Astrocyte of the hippocampus (primary cell): ENCODE measurements at places on chromosomes 4 and X.

GRCh38 chrX:118346258-118347094 lies 570 bp downstream of the WDR44 start:
- DNase-seq, result peak; percentile 39

DNA sequence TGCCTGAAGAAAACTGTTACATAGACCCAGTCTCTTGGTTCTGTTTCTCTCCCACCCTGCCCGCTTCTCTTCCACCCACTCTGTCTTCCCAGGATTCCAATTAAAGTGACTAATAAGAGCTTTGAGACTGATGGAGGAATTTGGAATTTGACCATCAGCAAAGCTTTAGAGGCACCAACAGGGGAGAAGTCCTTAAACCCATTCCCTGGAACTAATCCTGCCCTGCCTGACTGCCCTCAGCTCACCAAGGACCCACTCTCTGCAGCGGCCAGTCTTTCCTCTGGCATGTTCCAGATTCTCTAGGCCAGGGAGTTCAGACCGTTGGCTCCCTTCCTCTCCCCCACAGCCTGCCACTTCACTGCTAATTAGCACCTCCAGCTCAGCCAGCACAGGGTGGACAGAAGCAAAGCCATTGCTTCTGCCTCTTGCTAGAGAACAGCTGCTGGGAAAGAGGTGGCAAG lies 23.9 kb downstream of the SCD5 start:
- peak; percentile 86 for DNase-seq

DNA sequence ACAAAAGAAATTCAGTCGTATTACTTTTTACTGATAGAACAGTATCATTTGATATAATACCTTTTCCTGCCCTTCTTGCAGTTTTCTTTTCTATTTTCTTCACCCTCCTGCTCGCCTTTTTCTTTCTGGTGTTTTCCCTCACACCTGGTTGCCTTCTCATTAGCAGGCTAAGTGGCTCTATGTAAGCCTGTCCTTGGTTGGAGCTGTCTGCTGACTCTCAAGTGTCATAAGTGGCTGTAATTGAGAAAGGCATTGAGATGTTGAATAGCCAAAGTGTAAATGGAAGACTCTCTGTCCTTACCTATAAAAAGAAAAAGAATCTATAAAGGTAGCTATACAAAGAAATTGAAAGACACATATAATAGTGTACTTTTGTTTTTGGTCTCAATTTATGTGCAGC lies 180.7 kb downstream of the ADGRL3 start:
- no peak for DNase-seq

GRCh38 chr4:153067376-153067775 lies 131.3 kb downstream of the FHDC1 start:
- DNase-seq, result peak; percentile 62

DNA sequence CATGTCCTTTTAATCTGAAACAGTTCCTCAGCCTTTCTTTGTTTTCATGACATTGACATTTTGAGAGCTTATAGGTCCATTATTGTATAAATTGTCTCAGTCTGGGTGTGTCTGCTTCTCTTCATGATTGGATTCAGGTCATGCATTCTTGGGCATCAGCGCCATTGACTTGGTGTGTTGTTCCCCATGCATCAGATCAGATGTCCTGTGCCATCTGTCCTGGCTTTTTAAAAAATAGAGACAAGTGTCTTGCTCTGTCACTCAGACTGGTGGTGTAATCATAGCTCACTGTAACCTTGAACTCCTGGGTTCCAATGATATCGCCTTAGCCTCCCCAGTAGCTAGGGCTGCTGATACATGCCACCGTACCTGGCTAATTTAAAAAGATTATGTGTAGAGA lies 55.7 kb downstream of the TBC1D14 start:
- no peak for DNase-seq

GRCh38 chr4:8321771-8322170 lies 52.2 kb downstream of the HTRA3 start:
- no peak for DNase-seq

- peak; percentile 92 for DNase-seq
Measured at GRCh38 chrX:120603707-120604360, at the start of gene MCTS1. Gene MCTS1, plus strand, starts transcription at chrX:120604101. Its CDS starts 136 bp downstream, at chrX:120604237.

DNA sequence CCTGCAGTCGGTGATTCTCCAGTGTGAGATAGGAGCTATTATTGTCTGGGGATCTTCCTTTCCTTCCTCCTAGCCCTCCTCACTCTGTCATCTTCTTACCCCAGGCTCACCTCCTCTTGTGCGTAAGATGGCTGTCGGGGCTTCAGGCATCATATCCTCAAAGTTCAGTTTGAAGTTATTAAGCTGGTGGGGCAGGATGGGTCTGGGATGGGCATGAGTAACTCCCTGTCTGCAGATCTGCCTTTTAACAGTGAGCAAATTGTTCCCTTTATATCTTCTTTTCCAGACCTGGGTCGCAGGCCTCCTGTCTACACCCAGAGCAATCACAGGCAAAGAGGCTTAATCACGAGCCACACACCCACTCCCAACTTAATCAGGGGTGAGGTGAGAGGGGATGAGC lies 900 bp upstream of the MTMR1 start:
- no peak for DNase-seq

DNA sequence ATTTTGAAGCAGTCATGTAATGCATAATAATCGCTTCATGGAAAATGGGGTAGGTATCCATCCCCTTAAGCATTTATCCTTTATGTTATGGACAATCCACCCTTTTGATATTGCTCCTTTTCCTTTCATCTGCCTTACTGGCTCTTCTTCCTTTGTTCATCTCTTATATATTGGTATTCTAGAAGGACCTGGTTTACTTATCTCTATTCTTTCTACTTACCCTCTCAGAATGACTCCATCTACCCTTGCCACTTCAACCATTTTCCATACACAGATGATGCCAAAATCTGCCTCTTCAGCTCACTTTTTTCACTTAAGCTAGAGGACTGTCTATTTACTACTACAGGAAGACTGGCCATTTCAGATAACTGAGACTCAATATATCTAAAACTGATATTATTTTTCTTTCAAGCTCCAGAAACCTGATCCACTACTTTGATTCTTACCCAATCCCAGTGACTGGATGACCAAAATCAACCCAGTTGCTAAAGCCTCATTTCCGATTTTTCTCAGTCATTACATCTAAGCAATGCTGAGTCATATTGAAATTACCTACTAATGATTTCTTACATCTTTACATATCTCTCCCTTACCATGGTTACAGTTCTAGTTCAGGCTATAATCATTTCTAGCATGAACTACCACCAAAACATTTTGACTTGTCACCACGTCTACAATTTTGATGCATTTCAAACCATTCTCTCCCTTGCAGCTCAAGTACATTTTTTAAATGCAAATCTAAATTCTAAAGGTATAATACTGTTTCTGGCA lies 93.7 kb downstream of the FAAH2 start:
- no peak for DNase-seq

DNA sequence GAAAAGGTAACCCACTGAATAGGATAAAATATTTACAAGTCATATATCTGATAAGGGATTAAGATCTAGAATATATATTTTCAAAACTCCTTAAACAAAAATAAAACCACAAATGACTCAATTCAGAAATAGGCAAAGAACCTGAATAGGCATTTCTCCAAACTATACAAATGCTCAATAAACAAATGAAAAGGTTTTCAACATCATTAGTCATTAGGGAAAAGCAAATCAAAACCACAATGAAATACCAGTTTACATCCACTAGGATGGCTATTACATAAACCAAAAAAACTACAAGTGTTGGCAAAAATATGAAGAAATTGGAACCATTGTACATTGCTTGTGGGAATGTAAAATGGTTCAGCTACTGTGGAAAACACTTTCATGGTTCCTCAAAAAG lies 167.0 kb upstream of the GALNT7 start:
- peak; percentile 69 for DNase-seq

- DNase-seq, result no peak
Measured at GRCh38 chr4:85777908-85778631, 303.1 kb downstream of the ARHGAP24 start.

GRCh38 chr4:64250061-64250460 lies 159.2 kb downstream of the TECRL start:
- DNase-seq, result no peak

GRCh38 chrX:110414273-110414672 lies 55.6 kb downstream of the RTL9 start:
- DNase-seq, result no peak

DNA sequence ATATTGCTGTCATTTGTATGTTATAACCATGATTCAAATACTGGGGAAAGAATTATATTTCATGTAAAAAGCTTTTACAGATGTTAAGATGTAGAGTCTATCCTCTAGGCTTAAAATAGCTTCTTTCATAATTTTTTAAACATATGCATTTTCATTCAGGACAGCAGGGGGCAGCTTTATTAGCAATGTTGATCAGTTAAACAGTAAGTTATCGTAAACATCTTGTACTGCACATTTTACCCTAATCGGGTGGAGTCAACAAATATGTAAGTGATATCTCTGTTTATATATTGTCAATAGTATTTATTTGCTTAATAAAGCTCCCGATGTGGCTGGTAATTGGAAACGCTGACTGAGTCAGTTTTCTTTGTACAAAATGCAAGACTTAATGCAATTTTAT lies 142.5 kb upstream of the MED14 start:
- no peak for DNase-seq

DNA sequence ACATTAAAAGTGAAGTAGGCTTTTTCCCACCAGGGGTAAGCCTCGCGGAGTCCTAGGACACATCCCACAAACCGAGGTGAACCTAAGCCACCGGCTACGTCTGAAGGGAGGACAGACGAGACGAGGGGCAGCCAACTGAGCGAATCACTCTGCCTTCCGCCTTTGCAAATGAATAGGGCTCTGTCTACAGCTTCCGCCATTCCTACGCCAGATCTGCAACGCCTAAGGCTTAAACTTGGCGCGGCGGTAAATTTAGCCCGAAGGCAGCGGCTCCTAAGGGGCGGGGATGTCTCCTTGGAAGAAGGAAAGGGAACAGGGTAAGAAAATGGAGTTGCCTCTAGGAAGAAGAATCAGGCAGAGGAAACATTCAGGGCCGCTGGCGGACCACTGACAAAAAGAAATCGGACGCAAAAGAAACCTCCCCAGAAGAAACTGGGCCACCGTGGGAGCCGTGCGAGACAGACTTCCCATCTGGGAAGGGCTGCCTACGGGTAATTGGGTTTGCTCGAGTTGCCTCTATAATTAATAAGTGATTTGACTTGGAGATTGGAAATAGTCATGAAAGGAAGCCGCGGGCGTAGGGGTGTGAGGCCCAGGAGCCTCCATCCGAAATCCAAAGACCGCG lies 90.5 kb downstream of the BCOR start:
- no peak for DNase-seq
